ENCODE measurements at places on chromosomes 7 and 10.

DNA sequence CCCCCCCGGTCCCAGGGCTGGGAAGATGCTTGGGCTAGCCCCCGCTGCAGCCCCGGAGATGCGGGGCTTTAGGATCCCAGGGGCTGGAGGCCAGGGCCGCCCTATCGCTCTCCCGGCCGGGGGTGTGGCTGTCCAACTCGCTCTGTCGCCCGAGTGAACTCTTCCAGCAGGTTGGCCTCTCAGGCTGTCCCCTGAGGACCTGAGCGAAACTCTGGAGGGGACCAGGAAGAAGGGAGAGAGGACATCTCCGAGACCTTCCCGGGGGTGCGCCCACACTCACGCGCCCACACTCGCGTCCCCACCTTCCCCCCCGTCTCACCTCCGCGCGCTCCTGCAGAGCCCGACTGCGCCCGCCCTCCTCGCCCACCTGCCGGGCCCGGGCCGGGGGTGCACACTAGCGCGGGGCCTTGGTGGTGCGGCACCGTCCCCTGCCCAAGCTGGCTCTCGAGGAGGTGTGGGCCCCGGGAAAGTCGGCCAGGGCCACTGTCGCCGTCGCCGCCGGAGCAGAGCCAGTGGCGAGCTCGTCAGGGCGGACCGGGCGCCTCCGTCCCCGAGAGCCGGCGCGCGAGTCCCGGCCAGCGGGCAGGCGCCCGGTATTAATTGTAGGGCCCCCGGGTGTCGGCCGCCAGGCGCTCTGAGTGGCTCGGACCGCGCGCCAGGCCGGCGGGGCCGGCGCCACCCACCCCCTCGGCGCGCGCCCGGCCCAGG is 101.7 kb upstream of the SVIL start:
- DNase-seq: peak; percentile 10

DNA sequence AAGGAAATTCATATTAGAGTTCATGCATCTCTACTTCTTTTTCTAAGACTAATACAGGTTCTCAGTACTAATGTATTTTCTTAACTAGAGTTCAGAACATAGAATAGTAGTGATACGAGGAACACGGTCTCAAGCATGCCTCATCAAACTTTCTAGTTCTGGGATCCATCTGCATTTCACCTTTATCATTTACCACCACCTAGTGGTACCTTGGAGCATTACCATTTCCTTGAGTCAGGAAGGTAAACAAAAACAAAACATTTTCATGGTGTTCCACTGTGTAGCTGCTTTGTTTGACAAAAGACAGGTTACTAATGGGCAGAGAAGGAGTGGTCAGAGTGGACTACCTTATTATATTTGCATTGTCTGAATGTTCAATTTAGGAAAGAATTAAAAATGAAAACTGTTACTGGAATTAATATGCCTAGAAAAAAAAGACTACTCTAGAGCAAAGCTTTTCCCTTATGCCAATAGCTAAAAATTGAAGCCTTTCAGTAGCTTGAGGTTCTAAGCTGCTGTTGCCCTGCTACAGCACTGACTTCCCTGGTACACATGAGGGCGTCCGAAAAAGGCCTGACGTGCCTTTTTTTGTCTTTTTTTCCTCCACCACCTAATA is 44.5 kb downstream of the STARD3NL start:
- DNase-seq: peak; percentile 51

DNA sequence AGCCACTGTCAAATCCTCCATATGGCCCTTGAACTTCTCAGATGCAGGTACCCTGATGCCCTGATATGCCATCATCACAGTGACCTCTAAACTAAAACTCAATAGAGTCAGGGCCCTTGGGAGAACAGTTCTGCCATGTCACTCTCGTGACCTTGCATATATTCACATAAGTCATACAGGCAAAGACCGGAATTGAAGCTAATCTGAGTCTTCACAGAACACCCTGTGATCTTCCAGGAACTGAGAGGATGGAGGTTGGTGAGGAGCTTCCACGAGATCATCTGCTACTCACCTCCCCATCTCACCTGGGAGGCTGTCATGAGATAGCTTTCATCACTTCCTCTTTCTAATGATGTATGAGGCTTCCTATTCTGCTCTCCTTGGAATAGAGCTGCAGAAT is 228.7 kb upstream of the CCDC6 start:
- DNase-seq: no peak

DNA sequence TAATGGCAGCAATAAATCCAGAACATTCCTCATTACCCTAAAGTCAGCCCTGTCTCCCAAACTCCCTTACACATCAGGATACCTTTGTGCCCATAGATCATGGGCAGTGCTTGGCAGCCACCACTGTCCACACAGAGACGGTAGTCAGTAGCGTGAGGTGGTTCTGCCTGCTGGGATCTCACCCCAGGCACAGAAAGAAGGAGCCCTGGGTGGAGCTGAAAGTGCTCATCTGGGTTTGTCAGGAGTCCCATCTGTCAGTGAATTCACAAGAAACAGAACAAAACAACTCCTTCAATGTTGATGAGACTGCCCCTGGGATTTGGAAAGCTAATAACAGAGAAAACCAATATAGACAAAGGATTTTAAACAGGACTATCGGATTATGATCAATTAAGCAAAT is 90.2 kb upstream of the PRSS58 start:
- no peak for DNase-seq

- no peak for DNase-seq
Observed at GRCh38 chr10:8063128-8063908, 8.8 kb downstream of the GATA3 start.

- no peak for DNase-seq
Observed at GRCh38 chr10:62467527-62467926, 93.4 kb downstream of the ZNF365 start.

GRCh38 chr10:112835944-112836451 is 114.0 kb upstream of the TCF7L2 start:
- no peak for DNase-seq

- no peak for DNase-seq
Observed at GRCh38 chr7:94431176-94431575, 36.5 kb downstream of the COL1A2 start.

DNA sequence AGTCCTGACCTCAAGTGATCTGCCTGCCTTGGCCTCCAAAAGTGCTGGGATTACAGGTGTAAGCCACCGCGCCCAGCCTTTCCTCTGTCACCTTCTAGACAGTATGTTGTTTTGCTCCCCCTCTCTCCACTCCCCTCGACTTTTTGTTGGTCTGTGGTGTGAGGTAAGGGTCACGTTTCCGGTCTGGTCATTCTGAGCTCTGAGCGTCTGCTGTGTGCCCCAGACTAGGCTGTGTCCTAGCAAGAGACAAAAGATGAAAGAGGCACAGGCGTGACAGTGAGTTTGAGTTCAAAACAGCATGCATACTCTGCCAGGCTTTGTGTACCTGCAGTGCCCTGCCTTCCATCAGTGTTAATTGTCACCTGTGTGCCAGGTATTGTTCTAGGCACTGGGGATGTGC is 87.4 kb upstream of the PPIF start:
- DNase-seq: no peak

DNA sequence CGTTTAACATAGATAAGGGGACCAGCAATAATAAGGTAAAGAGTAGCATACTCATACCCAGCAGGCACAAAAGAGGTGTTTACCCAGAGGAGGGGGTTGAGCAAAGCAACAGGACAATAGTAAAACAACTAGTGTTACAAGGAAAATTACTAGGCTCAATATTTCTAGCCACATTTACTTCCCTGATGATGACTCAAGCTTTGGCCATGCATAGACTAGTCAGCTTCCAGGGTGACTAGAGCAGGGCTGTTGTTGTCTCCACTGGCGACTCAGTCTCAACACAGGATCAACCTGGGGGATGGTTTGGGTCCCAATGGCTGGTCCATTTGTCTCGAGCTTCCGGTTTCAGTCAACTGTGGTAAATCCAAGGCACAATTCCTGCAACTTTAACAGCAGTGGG is 217.7 kb upstream of the KCND2 start:
- no peak for DNase-seq

GRCh38 chr10:129531195-129531968 is 64.3 kb downstream of the MGMT start:
- no peak for DNase-seq

DNA sequence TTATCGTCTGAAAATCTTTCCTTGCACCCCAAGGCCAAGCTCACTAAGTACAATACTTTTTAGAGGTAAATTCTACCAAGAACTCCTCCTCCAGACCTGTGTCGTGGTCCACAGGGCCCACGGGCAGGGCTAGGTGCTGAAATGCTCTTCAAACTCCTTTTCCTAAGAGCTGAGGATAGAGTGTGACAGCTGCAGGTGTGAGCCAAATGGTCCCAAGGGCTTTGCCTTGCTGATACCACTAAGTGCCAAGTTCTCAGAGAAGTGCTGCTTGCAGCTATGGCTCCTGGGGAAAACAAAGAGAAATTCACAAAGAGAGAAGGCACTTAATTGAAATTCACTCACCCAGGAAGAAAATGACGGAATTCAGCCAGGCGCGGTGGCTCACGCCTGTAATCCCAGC is 868.9 kb upstream of the AUTS2 start:
- DNase-seq: no peak

DNA sequence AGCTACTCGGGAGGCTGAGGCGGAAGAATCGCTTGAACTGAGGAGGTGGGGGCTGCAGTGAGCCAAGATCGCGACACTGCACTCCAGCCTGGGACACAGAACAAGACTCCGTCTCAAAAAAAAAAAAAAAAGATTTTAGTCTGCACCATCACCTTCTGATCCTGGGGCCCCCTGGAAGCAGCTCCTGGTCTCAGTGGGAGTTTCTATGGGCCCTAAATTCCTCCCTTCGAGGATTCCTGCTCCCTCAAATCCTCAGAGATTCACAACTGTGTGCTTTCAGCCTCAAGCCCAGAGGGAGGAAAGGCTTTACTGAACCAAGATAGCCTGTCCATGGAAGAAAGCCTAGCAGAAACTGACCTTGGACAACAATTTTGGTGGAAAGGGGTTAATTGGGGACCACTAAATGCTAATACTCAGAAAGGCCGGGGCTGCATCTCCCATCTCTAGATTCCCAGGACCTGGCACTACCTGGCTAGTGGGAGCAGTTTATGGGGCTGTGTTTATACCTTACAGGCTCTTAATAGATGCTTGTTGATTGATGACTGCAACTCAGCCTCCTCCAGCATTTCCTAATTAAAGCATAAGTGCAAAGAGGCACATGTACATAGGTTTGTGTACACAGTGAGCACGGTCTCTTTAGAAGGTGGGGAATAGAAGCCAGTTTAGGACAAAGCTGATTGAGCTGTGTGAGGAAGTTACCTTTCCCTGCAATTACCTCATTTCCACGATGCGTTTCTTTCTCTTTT is 9.2 kb upstream of the FGFR2 start:
- no peak for DNase-seq

- DNase-seq: no peak
Observed at GRCh38 chr10:17092216-17092944, 37.2 kb downstream of the CUBN start.

GRCh38 chr7:55235115-55235514 is 130.0 kb upstream of the LANCL2 start:
- DNase-seq: no peak

- DNase-seq: no peak
Observed at GRCh38 chr7:23268746-23269145, 22.2 kb downstream of the GPNMB start.

DNA sequence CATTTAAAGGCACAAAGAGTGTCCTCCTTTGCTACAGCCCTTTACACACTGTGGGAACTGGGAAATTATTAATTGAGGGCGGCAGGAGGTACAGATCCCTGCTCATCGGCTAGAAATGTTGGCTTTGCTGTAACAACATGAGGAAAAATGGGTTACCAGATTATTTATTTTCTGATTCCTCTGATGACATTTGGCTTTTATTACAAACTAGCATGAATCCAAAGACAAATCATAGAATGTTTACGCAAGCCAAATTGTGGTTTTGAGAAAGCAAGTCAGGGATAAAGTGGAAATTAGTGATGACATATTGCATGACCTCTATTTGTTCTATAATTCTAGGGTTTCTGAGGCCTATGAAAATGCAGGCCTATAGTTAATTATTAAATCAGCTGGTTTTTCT is 126.1 kb upstream of the TMEM196 start:
- DNase-seq: no peak

DNA sequence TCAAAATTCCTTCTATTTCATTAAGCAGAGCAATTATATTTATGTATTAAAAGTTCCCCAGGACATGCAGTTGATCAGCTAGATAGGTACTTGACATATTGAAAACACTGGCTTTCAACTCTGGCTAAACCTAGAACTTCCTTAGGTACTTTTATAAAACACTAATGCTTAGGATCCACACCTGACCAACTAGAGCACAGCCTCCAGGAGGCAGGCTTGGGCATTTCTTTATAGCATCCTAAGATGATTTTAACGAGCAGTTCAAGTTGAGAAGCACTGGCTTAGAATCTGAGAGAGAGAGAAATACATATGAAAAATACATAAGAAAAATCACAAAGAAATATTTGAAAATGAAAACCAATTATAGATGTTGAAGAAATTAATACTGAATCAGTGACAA is 20.8 kb downstream of the SLC26A5 start:
- no peak for DNase-seq

DNA sequence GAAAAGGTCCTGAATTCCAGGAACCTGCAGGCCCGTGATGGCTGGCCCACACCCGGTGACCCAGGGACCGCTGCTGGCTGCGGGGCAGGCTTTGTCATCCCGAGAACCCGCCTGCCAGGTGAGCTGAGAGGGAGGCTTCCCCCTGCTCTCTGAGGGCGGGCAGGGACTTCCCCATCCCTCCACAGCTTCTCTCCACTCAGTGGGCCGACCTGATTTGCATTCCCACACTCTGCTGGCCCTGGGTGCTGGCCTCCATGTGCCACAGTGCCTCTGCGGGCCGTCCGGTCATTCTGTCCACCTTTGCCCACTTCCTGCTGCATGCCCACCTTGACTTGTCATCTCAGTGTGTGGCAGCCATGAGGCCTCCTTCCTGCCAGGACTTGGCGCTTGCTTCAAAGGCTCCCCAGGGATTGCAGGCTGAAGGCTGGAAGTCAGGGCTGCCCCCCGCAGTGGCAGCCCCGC is 35.3 kb downstream of the PALD1 start:
- no peak for DNase-seq

DNA sequence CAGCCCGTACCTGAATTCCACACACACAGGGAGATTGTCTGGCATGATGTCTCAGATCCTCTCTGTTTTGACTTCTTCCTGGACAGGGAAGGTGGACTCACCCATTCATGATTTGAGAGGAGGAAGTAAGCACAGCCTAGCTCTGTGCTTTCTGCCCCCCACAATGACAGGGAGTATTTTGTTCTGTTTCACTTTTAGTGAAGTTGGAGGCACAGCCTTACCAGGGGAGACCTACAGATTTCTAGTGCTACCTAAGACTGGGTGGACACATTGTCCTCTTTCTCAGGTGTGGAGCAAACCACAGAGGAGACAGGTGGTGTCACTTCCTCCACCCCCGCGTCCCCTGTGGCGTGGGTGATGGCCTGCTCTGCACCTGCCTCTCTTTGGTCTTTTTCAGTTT is 408.6 kb upstream of the PFKP start:
- no peak for DNase-seq

- DNase-seq: no peak
Observed at GRCh38 chr7:12572941-12573575, 2.5 kb downstream of the SCIN start.

DNA sequence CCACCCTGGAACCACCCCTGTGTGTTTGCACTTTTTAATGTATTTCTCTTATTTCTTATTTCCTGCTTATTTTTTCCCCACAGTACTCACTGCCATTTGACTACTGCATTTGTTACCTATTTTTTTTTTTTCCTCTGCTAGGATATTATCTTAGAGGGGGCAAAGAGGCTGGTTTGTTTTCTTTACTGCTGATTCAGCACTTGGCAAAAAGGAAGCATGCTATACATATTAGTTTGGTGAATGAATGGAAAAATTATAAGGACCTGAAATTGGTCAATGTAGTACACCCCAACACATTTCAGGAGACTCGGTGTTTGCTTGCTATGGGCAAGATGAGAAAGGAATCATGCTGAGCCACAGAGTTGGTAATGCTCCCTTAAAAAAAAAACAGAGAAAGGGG is 193.5 kb downstream of the SORCS3 start:
- no peak for DNase-seq

- no peak for DNase-seq
Observed at GRCh38 chr7:7869036-7869435, 99.6 kb upstream of the GLCCI1 start.
